ENCODE measurements at places on chromosomes 3 and 15. TPM values are rescaled to one million over a fixed set of nuclear protein-coding genes. Genes with fewer than 3 reads are reported as not detected.

Gene MCCC1
- 21.7 TPM for total RNA-seq

Gene DIPK2A
- total RNA-seq: 84.0 TPM

Gene KBTBD13
- total RNA-seq: not detected

Gene NEK10
- 1.0 TPM for total RNA-seq

Gene SIDT1
- 0.02 TPM for total RNA-seq

Gene CX3CR1
- not detected for total RNA-seq

Gene CIDEC
- total RNA-seq: 0.14 TPM

Gene IMPG2
- not detected for total RNA-seq

Gene CYP11A1
- 0.87 TPM for total RNA-seq

Gene SLC28A2
- total RNA-seq: 0.08 TPM

Gene SERPINI2
- not detected for total RNA-seq

Gene EIF4G1
- 750 TPM for total RNA-seq

Gene MORC1
- 0.11 TPM for total RNA-seq

Gene ZNF774
- 0.76 TPM for total RNA-seq

Gene CLRN1
- total RNA-seq: not detected

Gene XYLB
- total RNA-seq: 11.0 TPM
